ENCODE measurements at places on chromosomes 3 and 15.

- no peak for DNase-seq
Observed at GRCh38 chr15:101156509-101157159, 95.2 kb downstream of the CHSY1 start.

- DNase-seq = no peak
Observed at GRCh38 chr15:68445351-68445750, 13.4 kb upstream of the ITGA11 start.

GRCh38 chr15:75030023-75030413 lies 6.6 kb downstream of the PPCDC start:
- DNase-seq = no peak

- DNase-seq = no peak
Observed at GRCh38 chr15:78072080-78072892, 5.2 kb downstream of the TBC1D2B start.

GRCh38 chr15:46580487-46580886 lies 945.7 kb downstream of the SQOR start:
- no peak for DNase-seq

- DNase-seq = no peak
Observed at GRCh38 chr3:57046101-57046765, 14.2 kb upstream of the SPATA12 start.

- no peak for DNase-seq
Observed at GRCh38 chr3:12620729-12621128, 43.2 kb downstream of the RAF1 start.

GRCh38 chr3:124298951-124299350 lies 307.0 kb upstream of the ROPN1 start:
- DNase-seq = no peak

- no peak for DNase-seq
Observed at GRCh38 chr3:111763001-111763471, 96.0 kb upstream of the PHLDB2 start.

DNA sequence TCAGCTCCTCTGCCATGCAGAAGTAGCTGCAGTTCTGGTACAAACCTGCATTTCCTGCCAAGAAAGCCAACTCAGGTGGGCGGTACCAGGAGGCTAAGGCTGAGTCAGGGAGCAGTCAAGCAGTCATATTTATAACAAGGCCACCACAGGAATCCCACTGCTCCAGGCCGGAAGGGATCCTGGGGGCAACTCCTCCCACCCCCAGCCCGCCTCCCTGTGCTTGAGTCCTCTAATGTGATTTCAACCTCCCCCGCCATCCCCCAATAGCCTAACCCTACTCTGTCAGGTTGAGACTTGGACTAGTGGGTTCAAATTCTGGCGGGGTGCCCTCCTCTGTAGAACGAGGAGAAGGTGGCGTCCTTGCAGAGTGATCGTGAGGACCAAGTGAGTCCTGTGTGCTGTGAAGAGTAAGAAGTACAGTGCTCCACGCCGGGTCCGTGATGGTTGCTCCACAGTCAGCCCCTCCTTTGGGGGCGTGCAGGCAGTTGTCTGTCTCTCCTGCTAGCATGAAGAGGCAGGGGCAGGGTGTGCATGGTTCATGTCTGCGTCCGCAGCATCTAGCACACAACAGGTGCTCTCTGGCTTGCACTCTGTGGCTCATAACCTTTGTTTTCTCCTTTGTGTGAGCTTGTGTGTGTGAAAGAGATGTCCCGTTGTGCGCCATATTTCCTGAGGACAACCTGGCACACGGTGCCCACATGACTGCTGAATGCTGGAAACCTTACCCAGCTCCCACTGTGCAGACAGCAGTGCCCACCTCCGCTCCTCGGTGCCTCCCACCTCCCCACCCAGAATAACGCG lies 78.3 kb downstream of the SMAD6 start:
- DNase-seq = no peak

DNA sequence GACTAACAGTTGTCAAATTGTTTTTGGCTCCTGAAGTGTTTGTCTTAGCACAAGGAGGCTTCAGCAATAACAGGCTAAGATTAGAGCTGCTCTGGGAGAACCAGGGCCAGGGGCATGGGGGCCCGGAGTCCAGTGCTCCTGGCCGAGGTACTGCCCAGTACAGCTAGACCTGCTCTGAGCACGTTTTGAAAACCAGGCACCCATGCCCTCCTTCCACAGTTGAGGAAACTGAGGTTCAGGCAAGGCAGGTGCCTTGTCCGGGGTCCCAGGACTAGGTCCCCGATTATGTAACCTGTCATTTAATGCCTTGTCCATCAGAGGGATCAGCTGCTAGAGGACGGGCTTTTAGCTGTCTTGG lies 19.2 kb downstream of the KBTBD13 start:
- DNase-seq = no peak

DNA sequence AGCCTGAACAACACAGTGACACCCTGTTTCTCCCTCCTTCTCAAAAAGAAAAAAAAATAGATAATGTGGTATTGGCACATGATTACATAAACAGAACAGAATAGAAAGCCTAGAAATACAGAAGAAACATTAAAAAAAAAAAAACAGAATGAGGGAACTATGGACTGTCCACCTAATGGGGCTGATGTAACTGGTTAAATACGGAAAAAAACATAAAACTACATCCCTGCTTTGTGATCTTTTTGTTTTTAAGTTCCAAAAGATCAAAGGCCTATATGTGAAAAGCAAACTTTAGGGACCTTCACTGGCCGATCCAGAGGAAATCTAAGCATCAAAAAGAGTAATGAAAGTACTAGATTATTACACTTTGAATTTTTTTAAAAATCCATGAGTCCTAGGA lies 17.2 kb downstream of the TMEM202 start:
- no peak for DNase-seq

DNA sequence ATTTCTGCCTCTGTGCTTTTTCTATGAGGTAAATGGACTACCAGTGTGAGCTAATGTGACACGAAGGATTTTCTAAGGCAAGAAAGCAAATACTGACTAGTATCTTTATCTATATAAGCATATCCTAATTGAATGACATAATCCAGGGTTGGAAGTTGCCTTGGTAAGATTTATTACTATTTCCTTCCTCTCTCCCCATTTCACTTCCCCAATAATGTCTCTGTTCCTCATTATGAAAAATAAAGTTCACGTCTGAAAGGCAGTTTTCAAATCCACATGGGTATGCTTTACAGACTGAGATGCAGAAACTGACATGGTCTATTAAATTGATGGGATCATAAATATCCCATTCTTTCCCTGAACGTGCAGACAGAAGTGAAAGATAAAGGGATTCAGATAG lies 86.0 kb downstream of the DTWD1 start:
- DNase-seq = no peak

DNA sequence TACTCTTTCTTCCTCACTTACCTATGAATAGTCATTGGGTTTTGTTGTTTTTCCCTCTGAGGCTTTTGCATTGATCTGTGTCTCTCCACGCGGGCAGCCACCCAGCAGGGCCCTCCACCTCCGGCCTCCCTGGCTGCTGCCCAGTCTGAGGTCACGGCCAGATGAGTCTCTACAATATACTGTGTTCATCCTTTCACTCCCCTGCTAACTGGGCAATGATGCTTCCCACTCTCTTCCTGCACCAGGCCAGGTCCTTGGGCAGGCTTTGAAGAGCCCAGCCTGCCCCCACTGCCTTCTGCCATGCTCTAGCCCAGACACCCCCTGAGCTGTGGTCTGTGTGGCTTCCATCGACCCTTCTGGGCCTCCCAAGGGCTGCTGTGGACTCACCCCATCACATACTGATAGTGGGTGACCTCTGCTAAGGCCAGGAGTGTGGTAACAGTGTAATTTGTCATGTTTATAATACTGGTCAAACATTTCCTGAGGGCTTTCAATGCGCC lies 18.0 kb downstream of the PDIA5 start:
- DNase-seq = no peak

DNA sequence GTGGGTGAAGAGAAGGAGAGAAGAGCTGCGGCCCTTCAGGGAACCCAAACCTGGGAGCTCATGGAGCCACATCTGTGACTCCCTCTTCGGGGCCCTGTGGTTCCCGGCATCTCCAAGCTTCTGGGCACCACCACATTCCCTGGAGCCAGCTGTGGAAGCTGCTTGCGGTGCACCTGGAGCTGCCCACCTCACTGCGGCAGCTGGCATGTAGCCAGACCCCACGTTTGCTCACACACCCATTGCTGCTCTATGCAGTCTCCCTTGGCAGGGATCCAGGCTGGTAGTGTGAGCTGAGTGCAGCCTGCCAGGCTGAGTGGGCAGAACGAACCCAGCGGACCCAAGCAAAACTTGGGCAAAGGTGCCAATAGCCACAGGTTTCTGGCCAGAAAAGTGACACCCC lies 16.8 kb upstream of the PLA2G4E start:
- no peak for DNase-seq

DNA sequence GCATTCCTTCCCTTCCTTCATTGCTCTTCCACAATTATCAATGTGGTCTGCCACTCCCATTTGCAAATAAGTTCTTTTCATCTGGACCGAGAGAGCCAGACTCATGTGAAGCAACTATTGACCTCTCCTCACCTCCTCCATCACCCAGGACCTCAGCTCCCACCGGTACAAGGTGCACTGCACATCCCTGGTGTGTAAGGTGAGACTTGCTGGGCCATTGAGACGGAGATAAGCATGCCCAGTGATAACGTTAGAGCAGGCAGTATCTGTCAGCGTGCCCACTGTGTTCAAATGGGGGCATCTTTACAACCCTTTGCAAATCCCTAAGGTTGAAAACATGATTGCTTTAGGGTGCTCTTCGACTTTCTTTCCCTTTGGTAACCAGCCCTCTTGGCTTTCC lies 154.8 kb downstream of the ADAMTS17 start:
- no peak for DNase-seq

DNA sequence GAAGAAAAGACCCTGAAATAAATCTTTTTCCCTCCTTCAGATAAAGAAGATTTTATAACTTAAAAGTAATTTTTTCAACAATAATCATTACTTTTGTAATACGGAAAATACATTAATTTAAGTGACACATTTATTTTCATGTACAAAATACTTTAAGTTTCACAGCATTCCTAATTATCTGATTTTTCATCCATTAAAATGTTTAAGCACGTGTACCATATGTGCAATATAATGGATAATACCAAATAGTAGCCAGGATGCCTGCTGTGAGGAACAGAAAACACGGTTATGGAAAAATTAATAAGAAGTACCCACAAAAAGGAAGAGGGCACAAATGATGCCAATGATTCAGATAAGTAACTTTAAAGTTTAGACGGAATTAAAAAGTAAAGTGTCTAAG lies 33.5 kb downstream of the ADAM10 start:
- no peak for DNase-seq

GRCh38 chr3:123148772-123149171 lies 53.0 kb upstream of the SEC22A start:
- DNase-seq = no peak

DNA sequence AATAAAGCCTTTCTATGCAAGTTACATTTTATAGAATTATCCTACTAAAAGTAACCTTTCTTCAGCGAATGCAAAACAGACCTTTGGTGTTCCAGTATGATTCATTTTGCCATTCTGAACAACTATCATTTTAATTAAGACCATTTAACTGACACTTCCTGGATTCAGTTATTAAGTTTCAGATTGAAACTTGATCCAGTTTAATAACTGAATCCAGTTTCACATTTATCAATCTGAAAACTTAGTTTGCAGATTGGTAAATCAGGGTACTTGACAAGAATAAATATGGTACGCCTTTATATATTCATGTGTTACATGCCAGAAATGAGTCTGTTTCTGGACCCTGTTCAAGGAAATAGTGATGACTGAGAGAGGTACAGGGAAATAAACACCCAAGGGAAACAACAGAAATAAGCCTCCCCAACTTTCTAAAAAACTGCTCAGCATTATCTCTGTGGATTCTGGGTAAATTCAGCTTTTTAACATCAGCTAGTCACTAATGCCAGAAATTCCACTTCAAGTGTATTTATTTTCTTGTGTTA lies 23.3 kb upstream of the NFKBIZ start:
- DNase-seq = no peak

- DNase-seq = no peak
Observed at GRCh38 chr3:78277801-78278200, 1237.9 kb downstream of the ROBO2 start.

GRCh38 chr3:177589911-177590381 lies 392.7 kb upstream of the TBL1XR1 start:
- no peak for DNase-seq

- DNase-seq = no peak
Observed at GRCh38 chr15:67892559-67893377, 52.9 kb upstream of the RNU6-1 start.

DNA sequence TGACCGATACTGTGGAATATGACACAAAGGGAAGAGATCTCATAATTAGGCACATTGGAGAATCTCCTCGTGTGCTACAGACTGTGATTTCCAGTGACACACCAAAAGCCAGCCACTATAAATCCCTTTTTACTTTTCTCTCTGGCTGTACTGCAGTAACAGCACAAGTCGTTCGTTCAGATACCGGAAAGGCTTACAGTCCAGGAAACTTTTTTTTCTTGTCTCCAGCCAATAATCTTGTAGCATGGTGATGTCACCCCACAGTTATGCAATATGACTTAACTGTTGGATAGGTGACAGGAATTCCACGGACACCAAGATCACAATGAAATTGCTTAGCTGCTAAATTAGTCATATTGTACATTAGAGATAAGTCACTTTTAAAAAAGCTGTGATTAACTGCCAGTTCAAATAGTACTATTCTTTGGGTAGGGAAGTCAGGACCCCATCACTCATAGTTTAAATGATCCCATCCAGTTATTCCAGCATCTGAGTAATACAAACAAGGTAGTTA lies 36.3 kb upstream of the TSC22D2 start:
- DNase-seq = no peak

- no peak for DNase-seq
Observed at GRCh38 chr15:100252779-100253417, 88.9 kb downstream of the ADAMTS17 start.

DNA sequence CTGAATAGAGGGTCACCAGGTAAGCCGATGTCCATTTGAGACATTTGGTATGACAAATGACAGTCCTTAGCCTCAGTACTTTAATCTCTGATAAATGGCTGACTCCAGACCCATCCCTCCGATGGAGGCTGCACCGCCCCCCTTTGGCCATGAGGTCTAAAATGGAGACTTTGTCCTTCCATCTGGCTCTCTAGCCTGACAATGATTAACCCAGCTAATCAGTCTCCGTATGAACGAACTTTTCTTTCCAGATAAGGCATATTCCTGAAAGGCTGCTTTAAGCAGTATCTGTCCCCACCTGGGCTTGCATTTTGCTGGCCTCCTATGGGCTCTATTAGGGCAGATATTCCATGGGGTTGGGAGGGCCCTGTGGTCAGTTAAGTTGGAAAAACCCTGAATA lies 10.8 kb upstream of the MYZAP start:
- no peak for DNase-seq

DNA sequence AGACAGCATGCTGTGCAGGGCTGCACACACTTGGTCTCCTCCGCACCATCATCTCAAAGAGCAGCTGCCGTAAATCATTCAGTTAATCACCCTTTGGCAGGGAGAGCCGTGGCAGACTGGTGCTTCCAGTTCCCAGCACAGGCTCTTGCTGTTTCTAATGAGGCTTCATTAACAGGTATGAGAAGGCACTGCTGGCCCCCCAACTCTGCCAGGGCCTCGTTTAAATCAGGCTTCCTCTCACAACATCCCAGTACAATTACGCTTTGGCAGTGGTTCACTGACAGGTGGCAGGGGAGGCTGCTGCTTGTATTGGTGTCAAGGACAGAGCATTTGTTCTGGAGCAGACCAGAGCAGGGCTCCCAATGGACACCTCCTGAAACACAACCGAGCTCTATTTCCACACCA lies 77.1 kb downstream of the BFSP2 start:
- no peak for DNase-seq

GRCh38 chr3:62433396-62433795 lies 60.0 kb upstream of the FEZF2 start:
- DNase-seq = no peak

All from activated CD4-positive, CD25-positive, alpha-beta regulatory T cell treated with anti-CD3 and anti-CD28 coated beads, Interleukin-2, amount 50 U/mL, for 72 hours (primary cell).